Right forelimb (tissue), 1 donor: ENCODE measurements at places on chromosomes 13 and 19.

DNA sequence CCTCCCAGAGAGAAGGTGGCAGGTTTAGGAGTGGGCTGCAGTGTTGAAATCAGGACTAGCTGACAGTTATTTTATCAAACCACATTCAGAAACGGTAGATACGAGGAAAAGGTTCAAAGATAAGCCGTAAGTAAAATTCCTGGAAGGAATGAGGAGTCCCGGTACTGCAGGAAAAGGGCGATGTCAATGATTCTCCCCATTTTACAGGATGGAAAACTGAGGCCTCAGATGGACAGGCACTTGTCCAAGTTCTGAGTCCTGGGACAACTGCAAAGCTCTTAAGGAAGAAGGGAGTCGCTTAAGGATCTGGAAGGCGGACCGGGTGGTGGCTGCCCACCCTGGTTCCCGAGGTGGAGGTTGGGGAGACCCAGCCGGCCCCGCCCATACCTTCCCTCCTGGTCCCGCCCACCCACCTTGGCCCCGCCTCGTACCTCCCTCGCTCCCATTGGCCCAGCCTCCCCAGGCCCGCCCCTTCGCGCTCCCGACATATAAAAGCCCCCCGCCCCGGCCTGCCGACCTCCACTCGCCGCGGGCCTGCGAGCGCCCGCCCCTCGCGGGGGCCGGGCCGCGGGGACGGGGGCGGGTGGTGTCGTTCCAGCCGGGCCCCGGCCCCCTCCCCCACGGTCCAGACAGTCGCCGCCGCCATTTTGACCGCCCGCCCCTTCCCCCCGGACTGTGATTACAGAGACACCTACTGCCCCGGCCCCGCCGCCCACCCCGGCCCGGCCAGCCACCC, 603 bp downstream of the RFX1 start:
- DNase-seq, result peak; percentile 95

GRCh38 chr13:112740502-112741131, 50.8 kb downstream of the ATP11A start:
- peak; percentile 66 for DNase-seq

- no peak for DNase-seq
Observed at GRCh38 chr19:19662344-19662743, 1.1 kb downstream of the ATP13A1 start.

DNA sequence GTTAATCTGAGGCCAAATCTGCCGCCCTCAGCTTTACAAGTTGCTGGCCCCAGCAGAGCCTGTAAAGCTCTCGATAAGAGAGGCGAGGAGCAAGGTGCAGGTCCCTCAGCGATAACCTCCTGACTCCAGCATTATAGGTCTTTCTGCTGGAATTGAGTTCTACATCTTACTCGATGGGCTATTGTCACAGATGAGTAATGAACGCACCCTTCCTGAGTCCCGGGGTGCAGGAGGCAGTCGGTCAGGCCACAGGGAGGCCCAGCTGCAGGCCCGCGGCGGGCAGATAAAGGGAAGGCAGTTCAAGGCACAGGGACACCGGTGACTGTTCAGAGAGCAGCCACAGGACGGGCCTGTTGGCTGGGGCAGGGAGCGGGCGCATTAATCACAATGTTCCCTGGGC, 157.6 kb upstream of the OBI1 start:
- DNase-seq, result no peak

DNA sequence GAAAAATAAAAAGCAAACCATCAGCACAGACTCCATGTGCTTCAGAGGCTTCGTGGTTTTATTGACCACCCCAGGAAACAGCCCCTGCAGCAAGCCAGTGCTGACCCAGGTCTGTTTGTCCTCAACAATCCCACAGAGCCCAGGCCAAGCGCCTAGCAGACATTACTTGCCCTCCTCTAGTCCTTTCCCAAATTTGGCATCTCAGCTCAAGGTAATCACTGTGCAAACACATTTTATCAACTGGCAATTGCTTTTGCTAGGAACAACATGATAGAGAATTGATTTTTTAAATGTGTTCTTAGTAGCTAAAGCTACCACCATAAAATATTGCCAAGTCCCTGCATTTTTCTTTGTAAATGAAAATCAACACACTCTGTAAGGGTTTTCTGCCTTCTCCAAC, 121.8 kb downstream of the STOML3 start:
- no peak for DNase-seq

- no peak for DNase-seq
Observed at GRCh38 chr13:105607426-105607825, 928.0 kb downstream of the EFNB2 start.

GRCh38 chr19:30376826-30377425, 4.7 kb downstream of the ZNF536 start:
- no peak for DNase-seq

DNA sequence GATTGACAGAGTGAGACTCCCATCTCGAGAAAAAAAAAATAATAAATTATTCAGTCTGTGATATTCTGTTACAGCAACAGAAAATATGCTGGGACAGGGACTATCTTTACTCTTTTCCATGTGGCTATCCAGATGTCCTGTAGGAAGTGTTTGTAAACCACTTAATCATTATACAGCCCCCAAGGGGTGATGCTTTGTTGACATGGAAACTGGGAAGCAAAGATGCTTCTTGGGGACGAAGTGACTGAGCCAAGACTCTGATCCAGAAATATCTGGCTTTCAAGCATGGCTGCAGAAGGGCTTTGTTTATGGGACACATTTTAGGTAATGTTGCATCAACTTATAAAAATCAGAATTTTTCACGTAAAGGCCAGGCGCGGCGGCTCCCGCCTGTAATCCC, 5.4 kb downstream of the ZNF8 start:
- no peak for DNase-seq

DNA sequence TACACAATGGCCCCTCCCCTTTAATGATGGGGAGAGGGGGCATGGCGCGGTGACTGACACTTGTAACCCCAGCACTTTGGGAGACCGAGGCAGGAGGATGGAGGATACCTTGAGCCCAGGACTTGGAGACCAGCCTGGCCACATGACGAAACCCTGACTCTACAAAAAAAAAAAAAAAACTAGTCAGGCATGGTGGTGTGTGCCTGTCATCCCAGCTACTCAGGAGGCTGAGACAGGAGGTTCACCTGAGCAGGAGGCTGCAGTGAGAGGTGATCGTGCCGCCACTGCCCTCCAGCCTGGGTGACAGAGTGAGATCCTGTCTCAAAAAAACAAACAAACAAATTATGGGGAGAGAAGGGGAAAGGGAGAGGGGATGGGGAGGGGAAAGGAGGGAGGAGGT, 13.8 kb upstream of the ZBTB7A start:
- DNase-seq, result no peak

- DNase-seq, result no peak
Observed at GRCh38 chr19:30208436-30209060, 163.6 kb upstream of the ZNF536 start.

- no peak for DNase-seq
Observed at GRCh38 chr19:1668486-1669270, 16.3 kb upstream of the TCF3 start.

DNA sequence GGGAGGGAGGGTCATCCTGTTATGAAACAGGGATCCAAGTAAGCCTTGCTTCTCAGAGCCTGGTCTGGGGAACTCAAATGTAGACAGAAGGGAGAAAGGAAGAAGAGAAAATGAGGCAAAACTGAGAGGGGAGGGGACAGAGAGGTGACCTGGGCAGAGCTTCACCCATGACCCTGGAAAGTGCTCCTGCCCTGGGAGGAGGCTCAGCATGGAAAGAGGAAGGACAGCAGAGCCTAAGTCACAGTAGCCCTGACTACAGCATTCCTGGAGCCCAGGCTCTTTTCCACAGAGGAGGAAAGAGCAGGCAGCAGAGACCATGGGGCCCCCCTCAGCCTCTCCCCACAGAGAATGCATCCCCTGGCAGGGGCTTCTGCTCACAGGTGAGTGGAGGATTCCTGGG, at the start of gene CEACAM3:
Gene CEACAM3 (plus strand): TSS at position 226 of the 400 bp plus-strand sequence. CDS start 91 bp downstream, at position 317.
- no peak for DNase-seq

GRCh38 chr19:29326351-29326750, 113.4 kb upstream of the UQCRFS1 start:
- peak; percentile 21 for DNase-seq

DNA sequence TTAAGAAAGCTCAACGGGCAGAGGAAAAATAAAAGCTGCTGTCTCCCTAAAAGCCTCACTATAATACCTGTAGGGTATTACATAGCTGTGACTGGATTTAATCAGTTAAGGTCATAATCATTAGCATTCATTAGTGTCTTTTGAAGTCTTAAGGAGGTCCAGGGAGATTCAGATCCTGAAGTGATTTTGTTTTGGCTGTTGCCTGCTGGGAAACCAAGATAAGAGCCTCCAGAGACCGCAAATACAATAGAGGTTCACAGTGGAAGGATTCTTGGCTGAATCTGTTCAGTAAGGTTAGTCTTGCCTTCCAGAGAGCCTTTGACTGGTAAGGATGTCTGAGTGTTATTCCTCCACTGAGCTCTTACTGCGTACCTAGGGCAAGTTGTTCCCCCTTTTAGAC, 54.0 kb upstream of the TNFRSF19 start:
- DNase-seq, result no peak

DNA sequence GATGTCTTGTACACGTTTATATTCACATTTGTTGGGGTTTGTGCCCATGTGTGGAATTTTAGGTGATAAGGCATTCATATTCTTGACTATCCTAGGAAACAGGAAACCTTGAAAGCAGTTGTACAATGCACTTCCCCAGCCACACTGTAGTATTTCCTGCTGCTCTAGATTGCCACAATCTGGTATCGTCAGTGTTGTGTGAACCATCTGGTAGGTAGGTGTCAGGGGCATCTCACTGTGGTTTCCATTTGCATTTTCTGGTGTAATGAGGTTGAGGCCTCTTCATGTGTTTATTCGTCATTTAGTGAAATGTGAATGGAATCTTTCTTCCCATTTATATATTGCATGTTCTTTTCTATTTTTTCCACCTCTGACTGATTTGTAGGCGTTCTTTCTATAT, 76.6 kb downstream of the SCGB2B2 start:
- no peak for DNase-seq

- DNase-seq, result no peak
Observed at GRCh38 chr19:50906217-50906616, 5.0 kb downstream of the KLK4 start.

GRCh38 chr13:50685956-50686355, 157.5 kb downstream of the DLEU7 start:
- no peak for DNase-seq

DNA sequence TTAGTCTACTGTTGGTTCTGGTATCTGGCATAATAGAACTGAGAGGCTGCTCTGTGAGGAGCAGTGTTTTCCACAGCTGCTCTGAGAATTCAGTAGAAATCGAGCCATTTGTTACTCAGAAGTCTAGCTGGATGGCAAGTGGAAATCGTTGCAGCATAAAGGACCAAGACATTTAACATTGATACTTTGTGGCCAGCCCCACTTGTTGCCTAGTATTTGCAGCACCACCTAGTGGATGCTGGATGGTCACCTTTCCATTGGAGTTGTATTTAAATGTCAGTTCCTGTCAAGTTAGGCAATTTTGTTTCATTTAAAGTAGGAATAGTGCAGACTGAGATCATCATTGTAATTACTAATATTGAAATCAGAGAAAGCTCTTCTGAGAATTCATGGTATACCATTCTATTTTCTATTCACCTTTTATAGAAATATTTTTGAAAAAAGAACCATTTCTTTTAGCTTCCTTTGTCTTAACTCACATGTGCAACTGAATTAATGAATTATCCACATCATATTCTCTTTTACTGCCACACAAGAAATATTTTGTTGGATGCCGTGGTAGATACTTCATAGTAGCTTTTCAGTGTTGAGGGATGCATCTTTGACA, 64.6 kb downstream of the PDS5B start:
- no peak for DNase-seq

- DNase-seq, result no peak
Observed at GRCh38 chr13:36770741-36771140, 48.3 kb upstream of the RFXAP start.

DNA sequence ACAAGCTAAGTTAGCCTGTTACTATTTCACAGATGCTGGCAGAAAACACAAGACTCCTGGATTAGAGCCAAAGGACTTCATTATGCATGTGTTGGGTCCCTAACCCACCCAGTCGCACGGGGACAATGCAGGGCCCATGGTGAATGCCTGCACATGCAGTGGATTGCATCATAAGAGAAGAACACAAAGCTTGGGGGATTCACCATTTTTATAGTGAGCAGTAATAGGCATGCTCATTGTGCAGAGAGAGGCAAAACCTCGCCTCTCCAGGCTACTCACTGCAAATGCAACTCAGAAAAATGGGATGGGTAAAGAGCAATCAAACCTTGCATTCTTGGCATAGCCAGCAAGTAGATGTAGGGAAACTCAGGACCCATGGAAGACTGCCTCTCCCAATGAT, 115.8 kb downstream of the DIAPH3 start:
- DNase-seq, result no peak

GRCh38 chr13:86710013-86710412, 910.8 kb upstream of the SLITRK6 start:
- DNase-seq, result no peak

- no peak for DNase-seq
Observed at GRCh38 chr19:44803442-44804428, 5.2 kb upstream of the BCAM start.

DNA sequence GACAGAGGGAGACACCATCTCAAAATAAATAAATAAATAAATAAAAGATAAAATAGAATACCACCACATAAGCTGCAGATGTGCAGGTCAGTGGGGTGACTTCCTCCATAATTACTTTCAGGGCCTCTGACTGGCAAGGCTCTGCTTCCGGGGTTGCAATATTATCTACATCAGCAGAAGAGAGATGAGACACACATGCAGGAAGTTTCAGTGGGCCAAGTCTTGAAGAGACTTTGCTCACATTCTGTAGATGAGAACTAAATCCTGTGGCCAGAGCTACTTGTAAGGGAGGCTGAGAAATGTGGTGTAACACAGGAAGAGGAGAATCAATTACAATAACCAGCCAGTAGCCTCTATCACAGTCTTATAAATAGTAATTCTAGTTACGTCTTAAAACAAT, 89.9 kb upstream of the MAB21L1 start:
- DNase-seq, result no peak

- DNase-seq, result no peak
Observed at GRCh38 chr13:96011291-96011872, 41.8 kb downstream of the UGGT2 start.

GRCh38 chr13:110923777-110924638, 9.1 kb upstream of the ANKRD10 start:
- DNase-seq, result no peak

GRCh38 chr13:20495087-20496023, 30.3 kb downstream of the CRYL1 start:
- DNase-seq, result peak; percentile 67

DNA sequence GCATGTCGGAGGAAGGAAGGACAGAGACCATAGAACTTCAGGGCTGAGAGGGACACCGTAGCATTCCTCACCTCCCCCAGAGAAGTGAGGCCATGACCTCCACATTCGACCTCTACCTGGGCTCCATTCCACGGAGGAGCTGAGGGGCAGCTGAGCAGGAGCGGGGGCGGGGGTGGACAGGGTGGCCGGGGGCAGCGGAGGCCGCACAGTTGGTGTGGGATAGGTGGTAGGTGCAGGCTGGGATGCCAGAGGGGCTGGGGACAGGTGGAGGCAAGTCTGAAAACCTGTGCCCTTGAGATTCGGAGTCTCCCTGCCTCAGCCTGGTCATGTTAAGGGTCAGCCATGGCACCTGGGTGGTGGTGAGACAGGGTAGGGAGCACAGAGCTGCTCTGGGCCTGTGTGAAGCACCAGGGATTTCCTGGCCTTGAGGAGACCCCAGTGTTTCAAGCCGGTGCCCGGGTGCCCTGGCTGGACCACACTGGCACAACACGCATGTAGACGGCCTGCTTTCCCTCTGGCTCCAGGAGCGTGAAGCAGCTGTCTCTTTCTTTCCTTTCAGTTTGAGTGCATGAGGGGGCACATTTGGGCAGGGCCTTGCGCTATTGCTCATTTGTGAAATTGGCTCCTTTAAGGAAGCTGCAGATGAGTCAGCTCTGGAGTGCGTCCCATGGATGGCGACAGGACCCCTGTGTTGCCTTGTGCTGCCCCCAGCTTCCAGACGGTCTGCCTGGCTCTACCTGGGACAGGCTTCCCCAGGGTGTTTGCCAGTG, 51.8 kb downstream of the TSSK6 start:
- peak; percentile 60 for DNase-seq
